ENCODE measurements at places on chromosomes 5 and 9. TPM values are rescaled to one million over a fixed set of nuclear protein-coding genes. Genes with fewer than 3 reads are reported as not detected.

Gene FOXD4L4
- under 0.01 TPM for total RNA-seq

Gene FAM114A2
- total RNA-seq = 31.8 TPM

DNA sequence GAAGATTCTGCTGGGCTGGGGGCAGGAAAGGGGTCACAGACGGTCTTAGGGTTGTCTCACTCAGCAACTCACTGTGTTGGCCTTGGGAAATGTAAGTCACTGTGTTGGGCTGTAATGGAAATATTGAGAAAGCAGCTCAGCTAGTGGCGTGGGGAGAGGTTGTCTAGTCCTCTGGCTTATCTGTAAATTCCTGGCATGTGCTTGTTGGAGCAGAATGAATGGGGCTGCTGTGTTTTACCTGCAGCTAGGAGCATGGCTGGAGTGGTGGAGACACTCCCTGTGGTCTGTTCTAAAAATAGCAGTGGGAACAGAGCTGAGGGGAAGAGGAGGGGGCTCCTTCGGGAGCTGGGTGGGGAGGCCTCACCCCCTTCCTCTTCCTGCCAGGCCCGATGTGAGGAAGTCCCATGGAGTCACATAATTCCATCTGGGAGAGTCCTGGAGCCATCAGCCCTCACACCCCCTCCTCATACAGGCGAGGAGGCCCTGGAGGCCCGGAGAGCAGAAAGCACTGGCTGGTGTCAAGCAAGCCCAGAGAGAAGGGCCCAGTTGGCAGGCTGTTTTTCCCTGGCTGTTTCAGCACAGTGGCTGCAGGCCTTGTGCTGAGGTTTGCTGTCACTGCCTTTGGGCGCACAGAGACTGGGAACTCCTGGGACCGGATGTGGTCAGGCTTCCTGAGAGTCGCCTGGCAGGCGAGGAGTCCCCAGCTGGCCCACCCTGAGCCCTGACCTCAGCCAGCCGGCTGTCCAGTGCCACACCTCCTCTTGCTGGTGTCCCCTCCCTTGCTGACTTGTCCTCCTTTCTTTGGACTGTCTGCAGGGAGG lies 84.9 kb downstream of the RGS3 start:
- H3K4me1 ChIP-seq = peaks cover 5% of the 10 kb centered on the region
- DNase-seq = no peak
- H3K36me3 ChIP-seq = no peaks in the 10 kb centered on the region
- H3K4me3 ChIP-seq = no peak overlapping the region

- peaks cover 8% of the 10 kb centered on the region for H3K36me3 ChIP-seq
- no peak for DNase-seq
- H3K4me1 ChIP-seq = peaks cover 37% of the 10 kb centered on the region
- no peak overlapping the region for H3K4me3 ChIP-seq
- no peak overlapping the region for H3K27ac ChIP-seq
Measured at GRCh38 chr5:115577741-115578140, 24.5 kb downstream of the TICAM2 start.

DNA sequence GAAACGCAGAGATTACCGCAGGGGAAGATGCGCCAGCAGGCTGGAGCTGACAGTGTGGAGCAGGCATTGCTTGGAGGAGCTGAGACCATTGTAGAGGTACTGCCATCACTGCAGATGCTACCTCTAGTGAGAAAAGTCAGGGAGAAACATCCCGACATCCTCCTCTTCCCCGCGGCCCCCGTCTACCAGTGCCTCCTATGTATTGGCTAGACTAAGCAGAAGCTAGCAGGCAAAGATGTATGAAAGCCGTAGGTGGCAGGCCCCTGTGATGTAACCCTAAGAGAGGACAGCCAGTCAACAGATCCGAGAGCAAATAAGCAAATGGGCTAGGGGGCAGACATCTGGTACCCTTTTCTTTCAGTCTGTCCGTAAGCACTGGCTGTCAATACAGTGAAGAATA lies 115.5 kb upstream of the ACTBL2 start:
- no peak overlapping the region for H3K27ac ChIP-seq
- H3K27me3 ChIP-seq = peaks cover 9% of the 10 kb centered on the region
- peaks cover 8% of the 10 kb centered on the region for H3K4me1 ChIP-seq
- no peaks in the 10 kb centered on the region for H3K36me3 ChIP-seq
- DNase-seq = peak; percentile 23

DNA sequence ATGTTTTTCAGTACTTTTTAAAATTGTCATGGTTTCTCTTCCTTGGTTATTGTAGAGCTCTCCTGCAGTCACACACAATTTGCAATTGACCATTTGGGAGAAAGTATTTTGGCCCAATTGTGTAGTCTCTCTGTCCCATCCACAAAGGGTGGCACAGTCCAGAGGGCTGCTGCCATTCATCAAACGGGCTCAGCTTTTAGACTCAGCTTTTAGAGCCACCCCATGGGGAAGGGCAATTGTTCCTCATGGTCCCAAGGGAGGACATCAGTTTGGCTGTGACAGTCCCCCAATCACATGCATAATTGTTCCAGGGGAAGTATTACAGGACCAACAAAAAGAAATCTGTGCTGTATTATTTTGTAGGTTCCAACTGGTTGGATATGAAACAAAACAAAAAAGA lies 207.6 kb downstream of the ZNF462 start:
- H3K27ac ChIP-seq = no peak overlapping the region
- peaks cover 2% of the 10 kb centered on the region for H3K27me3 ChIP-seq
- H3K4me1 ChIP-seq = no peaks in the 10 kb centered on the region
- H3K4me3 ChIP-seq = no peak overlapping the region

GRCh38 chr5:67089200-67089725 lies 107.3 kb downstream of the CD180 start:
- H3K27ac ChIP-seq = no peak overlapping the region
- H3K4me1 ChIP-seq = peaks cover 13% of the 10 kb centered on the region
- H3K36me3 ChIP-seq = no peaks in the 10 kb centered on the region
- DNase-seq = peak; percentile 63

GRCh38 chr9:87950296-87950695 lies 24.0 kb downstream of the CDK20 start:
- no peak for DNase-seq
- H3K27me3 ChIP-seq = peaks cover 6% of the 10 kb centered on the region
- H3K27ac ChIP-seq = no peak overlapping the region
- no peak overlapping the region for H3K4me3 ChIP-seq
- no peaks in the 10 kb centered on the region for H3K4me1 ChIP-seq
